ENCODE measurements at places on chromosomes 5 and 9.

DNA sequence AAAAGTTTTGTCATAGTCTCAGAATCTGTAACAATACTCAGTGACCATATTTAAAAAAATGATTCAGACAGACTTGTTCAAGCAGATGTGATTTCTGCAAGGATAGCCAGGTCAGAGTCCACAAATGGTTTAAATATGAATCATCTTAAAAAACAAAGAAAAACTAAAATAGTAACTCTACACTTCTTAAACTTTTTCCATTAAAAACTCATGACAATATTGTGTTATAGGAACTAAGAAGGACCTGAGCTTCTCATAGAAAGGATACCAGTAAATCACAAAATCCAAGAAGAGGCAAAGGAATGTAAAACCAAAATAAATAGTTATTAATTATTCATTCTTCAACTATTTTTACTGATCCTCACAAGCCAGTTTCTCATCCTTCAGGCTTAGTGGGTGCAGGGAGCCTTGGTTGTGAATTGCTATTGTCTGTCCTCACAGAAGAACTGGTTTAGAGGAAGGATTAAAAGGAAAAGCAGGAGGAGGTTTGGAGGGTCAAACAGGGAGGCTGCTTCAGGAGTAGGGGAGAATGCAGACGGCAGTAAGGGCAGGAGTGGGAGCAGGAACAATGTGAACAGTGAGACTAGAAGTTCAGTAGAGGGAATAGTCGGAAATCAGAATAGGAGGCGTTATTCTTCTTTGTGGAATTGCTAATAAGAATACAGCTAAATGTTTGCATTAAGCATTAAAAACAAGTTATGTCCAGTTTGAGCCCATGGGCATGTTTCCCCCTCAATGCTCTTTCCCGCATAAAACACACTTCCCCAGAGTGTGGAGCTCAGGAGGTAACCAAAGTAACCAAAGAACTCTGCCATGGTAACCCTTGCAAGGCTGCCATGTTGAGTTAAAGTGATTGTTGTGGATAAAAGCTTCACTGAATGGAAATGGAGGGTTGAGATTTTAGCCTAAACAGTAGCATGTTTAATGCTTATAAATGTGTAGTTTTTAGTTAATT lies 110.7 kb downstream of the CCDC192 start:
- peak; percentile 84 for DNase-seq

DNA sequence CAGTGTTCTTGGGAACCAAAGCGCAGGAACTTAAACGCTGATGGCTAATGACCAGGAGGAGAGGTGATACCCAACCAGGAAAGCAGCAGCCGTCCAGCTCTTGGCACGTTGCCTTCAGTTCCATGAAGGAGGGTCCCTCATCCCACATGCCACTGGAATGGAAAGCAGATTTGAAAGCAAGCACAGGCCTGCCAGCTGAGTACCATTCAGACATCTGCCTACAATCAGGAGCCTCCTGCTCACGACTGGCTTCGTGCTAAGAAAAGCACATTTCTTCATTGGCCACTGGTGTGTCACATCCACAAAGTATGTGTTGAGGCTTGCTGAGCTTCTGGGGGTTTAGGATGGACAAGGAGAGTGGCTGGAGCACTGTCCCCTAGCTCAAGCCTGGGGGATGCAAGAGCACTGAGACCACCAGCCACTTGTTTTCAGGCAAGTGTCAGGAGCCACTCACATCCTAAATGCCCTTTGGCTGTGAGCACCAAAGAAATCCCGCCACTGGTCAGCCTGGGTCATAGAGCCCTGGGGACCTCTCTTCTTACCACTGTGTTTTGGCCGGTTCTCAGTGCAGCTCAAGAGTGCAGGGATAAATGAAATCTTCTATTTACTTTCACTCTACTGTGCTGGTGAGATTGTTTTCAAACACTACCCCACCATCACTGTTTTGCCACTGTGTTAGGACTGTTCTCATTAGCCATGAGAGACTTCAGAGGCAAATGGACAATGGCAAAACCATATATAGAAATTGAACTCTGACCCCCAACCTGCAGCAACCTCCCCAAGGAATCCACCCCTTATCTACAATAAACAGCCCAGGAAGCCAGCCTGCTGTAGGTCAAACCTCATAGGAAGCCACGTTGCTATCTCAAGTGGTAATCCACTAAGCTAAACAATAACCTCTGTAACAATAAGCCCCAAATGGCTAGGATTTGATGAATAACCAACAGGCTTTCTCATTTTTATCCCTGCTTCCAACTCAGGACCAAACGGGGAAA lies 58.3 kb downstream of the MTX3 start:
- peak; percentile 62 for DNase-seq

DNA sequence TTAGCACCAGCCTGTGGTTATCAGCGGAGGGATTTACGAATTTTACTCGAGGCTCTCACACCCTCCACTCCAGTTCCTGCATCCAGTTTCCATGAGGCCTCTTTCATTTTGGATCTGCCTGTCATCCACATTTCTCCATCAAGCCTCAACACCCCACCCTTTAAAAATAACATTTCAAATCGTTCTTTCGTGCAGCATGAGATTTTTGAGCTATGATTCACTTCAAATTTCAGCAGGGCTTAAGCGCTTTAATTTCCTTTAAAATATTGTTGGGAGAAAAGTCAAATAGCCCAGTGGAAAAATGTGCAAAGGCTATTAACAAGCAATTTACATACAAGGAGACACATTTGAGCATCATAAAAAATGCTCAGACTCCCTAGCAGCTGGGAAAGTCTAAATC lies 103.2 kb downstream of the MSX2 start:
- DNase-seq: no peak

DNA sequence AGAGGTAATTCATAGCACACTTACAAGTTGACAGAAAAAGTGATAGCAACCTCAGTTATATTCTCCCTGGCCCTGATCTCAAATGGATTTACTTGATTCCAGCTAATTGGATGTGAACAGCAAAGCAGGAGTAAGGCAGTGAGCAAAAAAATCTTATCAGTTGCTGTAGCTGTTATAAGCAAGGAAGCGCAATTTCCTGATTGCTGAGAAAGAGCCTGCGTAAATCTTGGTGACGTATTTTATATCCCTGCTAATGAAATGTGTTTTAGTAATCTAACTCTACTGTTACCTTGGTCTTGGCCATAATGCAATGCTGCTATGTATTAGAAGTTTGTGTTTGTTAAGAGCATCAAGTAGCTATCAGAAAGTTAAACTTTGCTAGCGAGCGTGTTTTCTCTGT lies 661.2 kb upstream of the SEMA6A start:
- DNase-seq: no peak

DNA sequence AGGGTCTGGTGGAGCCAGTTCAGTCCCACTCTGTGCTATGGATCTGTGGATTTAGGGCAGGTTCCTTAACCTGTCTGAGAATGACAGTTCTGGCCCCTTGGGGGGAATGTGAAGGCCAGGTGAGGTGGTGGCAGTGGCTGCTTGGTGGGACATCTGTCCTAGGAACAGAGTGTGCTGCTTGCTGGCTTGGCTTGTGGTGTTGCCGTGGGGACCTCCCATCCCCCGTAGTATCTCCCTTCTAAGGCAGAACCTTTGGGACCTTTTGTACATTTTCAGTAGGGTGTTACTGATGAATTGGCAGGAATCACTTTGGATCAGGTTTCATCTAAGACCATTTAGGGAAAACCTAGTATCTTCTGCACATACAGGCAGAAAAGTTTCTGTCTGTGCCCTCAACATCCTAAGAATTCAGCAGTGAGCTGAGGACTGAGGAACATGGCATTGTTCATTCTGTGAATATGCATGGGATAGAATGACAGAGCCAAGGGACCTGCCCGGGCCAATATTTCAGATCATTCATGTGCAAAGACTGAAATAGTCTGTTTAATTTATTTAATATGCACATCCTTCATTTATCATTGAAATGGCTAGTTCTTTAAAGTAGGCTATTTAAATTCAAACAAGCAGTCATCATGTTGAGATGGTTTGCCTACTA lies 64.6 kb downstream of the WNK2 start:
- no peak for DNase-seq

All from epithelial cell of esophagus (primary cell).